ENCODE measurements at places on chromosomes 4 and X. TPM values are rescaled to one million over a fixed set of nuclear protein-coding genes. Genes with fewer than 3 reads are reported as not detected.

FSTL5 gene
- total RNA-seq, result not detected

PDLIM3 gene
- total RNA-seq, result 0.25 TPM

ETDA gene
- total RNA-seq, result not detected

CLNK gene
- not detected for total RNA-seq

SERTM2 gene
- total RNA-seq, result 0.25 TPM

SPANXN3 gene
- not detected for total RNA-seq

IKBKG gene
- 42.6 TPM for total RNA-seq

- H3K27ac ChIP-seq, result no peak overlapping the region
- no peaks in the 10 kb centered on the region for H3K27me3 ChIP-seq
- H3K4me1 ChIP-seq, result no peaks in the 10 kb centered on the region
- no peaks in the 10 kb centered on the region for H3K36me3 ChIP-seq
- H3K4me3 ChIP-seq, result no peak overlapping the region
Observed at GRCh38 chr4:99159699-99160098, 15.6 kb upstream of the ADH4 start.

DNA sequence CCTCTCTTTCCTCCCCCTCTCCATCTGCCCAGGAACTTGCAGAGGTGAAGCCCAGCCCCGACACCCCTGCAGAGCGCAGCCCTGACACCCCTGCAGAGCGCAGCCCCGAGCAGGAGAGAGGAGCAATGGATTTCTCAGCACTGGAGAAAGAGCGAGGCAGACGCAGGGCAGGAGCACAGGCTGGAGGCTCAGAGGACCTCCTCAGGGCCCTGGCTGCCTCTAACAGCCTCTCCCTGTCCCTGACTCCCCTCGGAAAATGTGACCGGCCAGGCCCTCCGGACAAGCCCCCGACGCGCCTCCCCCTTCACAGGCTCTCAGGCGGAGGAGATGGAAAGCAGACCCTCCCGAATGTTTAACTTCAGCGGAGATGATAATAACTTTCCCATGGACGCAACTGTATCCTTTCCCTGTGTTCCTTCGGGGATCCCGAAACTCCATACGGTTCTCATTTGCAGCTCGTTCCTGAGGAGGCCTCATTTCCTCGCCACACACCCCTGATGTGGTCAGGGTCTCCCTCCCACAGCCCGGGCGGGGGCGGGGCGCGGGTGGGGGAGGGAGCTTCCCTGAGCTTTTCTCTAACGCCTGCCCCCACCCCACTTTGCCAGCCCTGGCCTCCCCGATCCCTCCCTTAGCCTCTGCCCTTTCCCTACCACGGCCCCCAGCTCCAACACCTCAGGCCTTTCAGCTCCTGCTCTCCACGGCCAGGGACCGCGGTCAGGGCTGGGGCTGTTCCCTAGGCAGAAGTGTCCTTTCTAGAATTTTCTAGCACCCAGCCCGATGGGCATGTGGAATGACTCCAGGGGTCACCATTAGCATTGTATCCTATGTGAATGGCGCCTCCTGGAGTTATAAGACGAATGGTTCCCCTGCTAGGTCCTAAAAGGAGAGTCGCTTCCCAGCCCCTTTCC, 201.1 kb upstream of the BCOR start:
- H3K27me3 ChIP-seq, result no peaks in the 10 kb centered on the region
- peaks cover 6% of the 10 kb centered on the region for H3K4me1 ChIP-seq
- H3K36me3 ChIP-seq, result no peaks in the 10 kb centered on the region

DNA sequence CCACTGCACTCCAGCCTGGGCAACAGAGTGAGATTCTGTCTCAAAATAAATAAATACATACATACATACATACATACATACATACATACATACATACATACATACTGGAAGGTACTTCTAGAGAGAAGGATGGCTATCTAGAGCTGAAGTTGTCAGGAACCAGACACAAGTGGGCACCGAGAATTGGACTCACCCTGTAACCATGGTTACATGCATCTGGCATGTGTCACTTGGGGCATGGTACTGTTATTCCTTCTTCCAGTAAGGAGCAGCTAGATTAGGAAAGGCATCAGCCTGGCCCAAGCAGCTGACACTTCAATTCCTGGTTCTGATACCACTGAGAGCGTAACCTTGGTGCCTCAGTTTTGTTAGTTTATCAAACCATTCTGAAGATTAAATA, 127.1 kb downstream of the SH3KBP1 start:
- H3K27me3 ChIP-seq, result no peaks in the 10 kb centered on the region
- peaks cover 7% of the 10 kb centered on the region for H3K36me3 ChIP-seq
- peaks cover 75% of the 10 kb centered on the region for H3K4me1 ChIP-seq
- peak overlapping the region; percentile 63 for H3K27ac ChIP-seq
- DNase-seq, result no peak

DNA sequence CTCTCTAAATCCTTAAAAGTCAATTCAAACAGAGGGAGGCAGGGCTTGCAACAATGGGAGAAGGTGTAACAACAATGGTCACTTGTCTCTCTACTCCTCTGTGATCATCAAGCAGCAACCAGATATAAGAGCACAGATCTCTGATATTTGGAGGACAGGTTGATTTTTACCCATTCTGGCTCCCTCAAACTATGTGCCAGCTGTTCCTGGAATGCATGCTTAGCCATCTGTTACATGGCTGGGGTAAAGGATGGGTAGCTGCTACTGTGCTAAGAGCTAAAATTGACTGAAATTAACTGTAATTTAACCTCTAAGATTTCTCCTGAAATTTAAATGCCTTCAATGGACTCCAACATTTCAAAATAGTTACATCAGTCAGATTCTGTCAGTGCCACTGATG, 1459.9 kb downstream of the PCDH7 start:
- no peak overlapping the region for H3K27ac ChIP-seq
- H3K4me3 ChIP-seq, result no peak overlapping the region
- H3K4me1 ChIP-seq, result no peaks in the 10 kb centered on the region
- DNase-seq, result no peak

DNA sequence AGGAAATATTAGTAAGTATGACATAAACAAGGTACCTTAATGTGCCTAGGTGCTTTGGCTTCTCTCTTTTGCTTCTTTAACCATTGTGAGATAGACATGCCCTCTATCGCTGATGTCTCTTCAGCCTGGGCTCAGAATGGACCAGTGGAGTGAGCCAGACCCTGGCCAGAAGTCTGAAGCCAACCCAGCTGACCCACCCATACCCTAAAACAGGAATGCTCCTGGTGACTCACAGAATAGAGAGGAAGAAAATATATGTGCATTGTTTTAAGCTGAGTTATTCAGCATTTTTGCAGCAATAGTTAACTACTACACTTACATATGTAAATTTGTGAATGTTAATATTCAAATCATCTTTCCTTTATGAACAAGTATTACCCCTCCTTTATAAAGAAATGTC, 167.5 kb upstream of the PCDH10 start:
- H3K4me1 ChIP-seq, result no peaks in the 10 kb centered on the region
- DNase-seq, result no peak
- no peak overlapping the region for H3K4me3 ChIP-seq
- no peaks in the 10 kb centered on the region for H3K36me3 ChIP-seq

DNA sequence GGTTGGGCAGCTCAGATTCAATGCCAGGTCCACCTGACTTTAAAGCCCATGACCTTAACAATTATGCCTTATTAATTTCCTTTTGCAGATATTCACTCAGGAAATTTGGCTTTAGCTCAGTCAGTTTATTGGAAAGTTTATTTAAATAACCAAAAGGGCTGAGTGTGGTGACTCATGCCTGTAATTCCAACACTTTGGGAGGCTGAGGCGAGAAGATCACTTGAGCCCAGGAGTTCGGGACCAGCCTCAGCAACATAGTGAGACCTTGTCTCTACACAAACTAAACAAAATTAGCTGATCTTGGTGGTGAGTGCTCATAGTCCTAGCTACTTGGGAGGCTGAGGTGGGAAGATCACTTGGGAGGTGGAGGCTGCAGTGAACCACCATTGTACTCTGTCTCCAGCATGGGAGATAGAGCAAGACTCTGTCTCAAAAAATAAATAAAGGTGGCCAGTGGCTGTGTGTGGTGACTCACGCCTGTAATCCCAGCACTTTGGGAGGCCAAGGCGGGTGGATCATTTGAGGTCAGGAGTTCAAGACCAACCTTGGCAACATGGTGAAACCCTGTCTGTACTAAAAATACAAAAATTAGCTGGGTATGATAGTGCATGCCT, 43.3 kb downstream of the RHOH start:
- H3K36me3 ChIP-seq, result peaks cover 63% of the 10 kb centered on the region
- peaks cover 90% of the 10 kb centered on the region for H3K4me1 ChIP-seq
- peak overlapping the region; percentile 89 for H3K27ac ChIP-seq
- no peaks in the 10 kb centered on the region for H3K27me3 ChIP-seq
- DNase-seq, result no peak

DNA sequence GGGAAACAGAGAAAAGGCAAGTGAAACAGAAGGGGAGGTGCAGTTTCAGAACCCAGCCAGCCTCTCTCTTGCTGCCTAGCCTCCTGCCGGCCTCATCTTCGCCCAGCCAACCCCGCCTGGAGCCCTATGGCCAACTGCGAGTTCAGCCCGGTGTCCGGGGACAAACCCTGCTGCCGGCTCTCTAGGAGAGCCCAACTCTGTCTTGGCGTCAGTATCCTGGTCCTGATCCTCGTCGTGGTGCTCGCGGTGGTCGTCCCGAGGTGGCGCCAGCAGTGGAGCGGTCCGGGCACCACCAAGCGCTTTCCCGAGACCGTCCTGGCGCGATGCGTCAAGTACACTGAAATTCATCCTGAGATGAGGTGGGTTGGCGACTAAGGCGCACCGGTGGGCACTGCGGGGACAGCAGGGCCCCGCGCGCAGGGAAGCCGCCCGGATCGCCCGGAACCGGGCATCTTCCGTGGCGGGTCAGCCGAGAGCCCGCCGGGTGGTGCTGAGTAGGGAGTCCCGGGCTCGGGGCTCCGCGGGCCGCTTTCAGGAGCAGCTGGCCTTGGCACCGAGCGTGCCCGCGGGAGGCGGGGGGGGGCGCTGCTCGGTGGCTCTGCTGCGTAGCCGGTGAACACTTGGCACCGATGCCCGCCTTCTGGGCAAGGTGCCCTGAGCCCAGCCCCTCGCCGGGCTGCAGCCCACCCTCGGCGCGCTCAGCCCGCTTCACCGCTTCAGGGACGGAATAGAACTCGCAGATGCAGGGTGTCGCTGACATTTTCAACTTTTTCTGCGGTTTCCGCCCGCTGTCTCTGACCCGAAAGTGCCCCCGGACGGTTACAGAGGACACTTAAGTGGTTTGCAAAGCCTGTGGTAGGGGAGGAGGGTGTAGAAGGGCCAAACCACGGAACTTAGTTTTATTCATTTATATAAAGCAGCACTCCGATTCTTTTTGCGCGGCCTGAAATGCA, at the start of gene CD38:
Gene CD38, plus strand, starts transcription at position 40 of the 953 bp plus-strand sequence. Its CDS starts 87 bp downstream, at position 127.
- H3K4me1 ChIP-seq, result peaks cover 63% of the 10 kb centered on the region
- peaks cover 30% of the 10 kb centered on the region for H3K36me3 ChIP-seq
- peaks cover 6% of the 10 kb centered on the region for H3K27me3 ChIP-seq

DNA sequence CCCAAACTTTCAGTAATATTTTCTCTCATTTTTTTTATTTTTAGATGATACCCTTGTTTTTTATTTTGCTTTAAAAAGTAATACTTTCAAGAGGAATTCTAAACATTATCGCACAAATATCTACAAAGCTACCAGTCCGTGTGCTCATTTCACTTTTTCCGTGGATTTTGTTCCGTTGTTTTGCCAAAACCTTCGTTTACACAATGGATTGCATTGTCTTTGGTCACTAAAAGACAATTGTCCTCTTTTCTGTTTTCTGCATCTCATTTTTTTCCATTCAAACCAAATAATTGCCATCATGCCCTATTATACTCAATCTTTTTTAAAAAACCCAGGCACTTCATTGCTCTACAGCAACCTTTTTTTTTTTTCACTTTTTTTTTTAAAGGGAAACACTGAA, 214.9 kb downstream of the CXXC4 start:
- no peaks in the 10 kb centered on the region for H3K36me3 ChIP-seq
- DNase-seq, result no peak
- no peak overlapping the region for H3K27ac ChIP-seq
- H3K4me1 ChIP-seq, result no peaks in the 10 kb centered on the region

GRCh38 chr4:8261851-8262535, 7.6 kb upstream of the HTRA3 start:
- no peaks in the 10 kb centered on the region for H3K36me3 ChIP-seq
- no peak for DNase-seq
- H3K4me1 ChIP-seq, result no peaks in the 10 kb centered on the region
- H3K4me3 ChIP-seq, result no peak overlapping the region

GRCh38 chr4:106116025-106116424, 200.0 kb downstream of the TBCK start:
- peaks cover 62% of the 10 kb centered on the region for H3K36me3 ChIP-seq
- no peaks in the 10 kb centered on the region for H3K27me3 ChIP-seq
- H3K27ac ChIP-seq, result no peak overlapping the region
- no peaks in the 10 kb centered on the region for H3K4me1 ChIP-seq
- no peak for DNase-seq

DNA sequence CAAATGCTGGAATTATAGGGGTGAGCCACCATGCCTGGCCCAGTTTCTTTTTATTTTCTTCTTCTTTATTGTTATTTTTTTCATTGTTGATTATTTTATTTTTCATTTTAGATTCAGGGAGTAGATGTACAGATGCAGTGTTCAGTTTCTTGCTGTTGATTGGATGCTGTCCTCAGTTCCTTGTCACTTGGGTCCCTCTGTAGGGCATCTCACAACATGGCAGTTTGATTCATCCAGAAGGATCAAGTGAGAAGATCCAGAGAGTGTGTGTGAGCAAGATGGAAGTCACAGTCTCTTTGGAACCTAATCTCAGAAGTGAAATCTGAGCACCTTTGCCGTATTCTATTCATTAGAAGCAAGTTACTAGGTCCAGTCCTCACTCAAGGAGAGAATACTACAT, 20.9 kb downstream of the HMGB3 start:
- H3K27me3 ChIP-seq, result no peaks in the 10 kb centered on the region
- H3K36me3 ChIP-seq, result no peaks in the 10 kb centered on the region
- DNase-seq, result no peak
- no peak overlapping the region for H3K4me3 ChIP-seq
- H3K27ac ChIP-seq, result no peak overlapping the region
- no peaks in the 10 kb centered on the region for H3K4me1 ChIP-seq

- no peak overlapping the region for H3K4me3 ChIP-seq
- H3K27me3 ChIP-seq, result peaks cover 12% of the 10 kb centered on the region
- peak; percentile 58 for DNase-seq
- H3K4me1 ChIP-seq, result no peaks in the 10 kb centered on the region
- no peaks in the 10 kb centered on the region for H3K36me3 ChIP-seq
Observed at GRCh38 chr4:109294006-109294405, 8.5 kb downstream of the COL25A1 start.

Data from activated naive CD4-positive, alpha-beta T cell treated with anti-CD3 and anti-CD28 coated beads for 36 hours (primary cell).